ENCODE measurements at places on chromosomes 5 and 9.
A peak's percentile ranks its signal among the peaks of the same experiment; 100 is the strongest.

DNA sequence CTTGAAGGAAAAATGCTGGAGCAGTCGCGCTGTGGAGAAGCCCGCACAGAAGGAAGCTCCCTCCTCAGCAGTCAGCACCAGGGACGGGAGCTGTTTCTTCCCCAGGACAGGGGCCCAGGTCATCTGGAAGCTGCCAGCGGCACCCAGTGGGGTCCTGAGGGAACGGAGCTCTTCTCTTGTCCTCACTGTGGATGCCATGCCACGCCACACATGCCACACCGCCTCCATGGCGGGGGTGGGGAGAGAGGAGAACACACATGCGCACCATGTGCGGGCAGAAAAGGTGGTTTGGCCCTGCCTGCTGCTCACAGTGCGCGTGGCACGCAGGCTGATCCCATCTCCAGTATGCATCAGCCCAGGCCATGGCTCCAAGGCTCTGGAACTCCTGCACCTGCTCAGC, 41.7 kb upstream of the ZNF354B start:
- no peak for DNase-seq

GRCh38 chr9:99895510-99895909, 10.9 kb upstream of the STX17 start:
- no peak for DNase-seq

- DNase-seq: no peak
Observed at GRCh38 chr5:104111632-104112031, 549.0 kb upstream of the NUDT12 start.

DNA sequence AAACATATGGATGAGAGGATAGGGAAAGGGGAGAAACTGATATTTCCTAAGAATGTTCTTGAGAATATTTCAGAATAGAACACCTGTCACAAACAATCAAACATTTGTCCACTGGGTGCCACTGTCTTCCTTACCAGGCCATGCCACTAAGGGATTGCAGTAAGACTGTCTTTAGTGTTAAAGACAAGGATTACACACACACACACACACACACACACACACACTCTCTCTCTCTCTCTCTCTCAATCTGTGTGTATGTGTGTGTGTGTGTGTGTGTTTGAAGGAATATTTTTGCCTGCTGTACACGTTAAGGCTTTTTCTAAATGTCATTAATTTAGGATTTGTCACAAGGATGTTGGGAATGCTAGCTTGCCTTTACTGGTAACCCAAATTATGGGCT, 54.4 kb downstream of the CCDC192 start:
- DNase-seq: peak; percentile 66

DNA sequence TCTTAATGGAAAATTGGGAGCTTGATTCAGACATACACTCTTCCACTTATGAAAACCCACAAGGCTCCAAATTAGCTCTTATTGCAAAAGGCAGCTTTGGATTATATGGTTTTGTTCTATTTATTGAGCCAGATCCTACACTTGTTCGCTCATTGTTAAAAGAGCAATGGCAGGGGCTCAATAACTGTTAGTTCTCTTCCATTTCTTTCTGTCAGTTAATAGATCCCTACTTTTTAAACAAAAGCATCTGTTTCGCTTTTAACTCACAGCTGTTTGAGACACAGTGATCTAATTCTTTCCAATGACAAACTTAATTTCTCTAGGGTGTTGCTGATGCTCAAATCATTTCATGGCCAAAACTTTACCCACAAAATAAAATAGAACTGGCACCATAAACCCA, 11.7 kb downstream of the C5 start:
- DNase-seq: no peak

DNA sequence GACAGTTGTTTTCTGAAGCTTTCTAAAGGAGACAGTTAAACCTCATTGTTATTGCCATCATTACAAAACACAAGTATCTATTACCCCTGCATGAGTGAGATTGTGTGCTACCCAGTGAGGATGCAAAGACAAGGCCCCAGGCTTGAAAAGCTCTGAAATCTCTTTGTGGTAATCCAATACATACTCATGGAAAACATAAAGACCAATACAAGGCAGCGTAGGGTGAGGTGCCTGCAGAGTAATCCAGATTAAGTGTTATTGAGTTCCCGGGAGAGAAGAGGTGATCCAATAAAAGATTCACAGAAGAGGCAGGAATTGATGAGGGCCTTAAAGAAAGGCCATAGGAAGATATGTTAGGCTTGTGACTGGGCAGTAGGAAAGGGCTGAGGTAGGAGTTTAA, 150.1 kb downstream of the MEF2C start:
- DNase-seq: no peak

GRCh38 chr9:137492464-137493363, 33.6 kb upstream of the NSMF start:
- no peak for DNase-seq

GRCh38 chr9:75889977-75890471, 449 bp upstream of the PCSK5 start:
- DNase-seq: no peak

DNA sequence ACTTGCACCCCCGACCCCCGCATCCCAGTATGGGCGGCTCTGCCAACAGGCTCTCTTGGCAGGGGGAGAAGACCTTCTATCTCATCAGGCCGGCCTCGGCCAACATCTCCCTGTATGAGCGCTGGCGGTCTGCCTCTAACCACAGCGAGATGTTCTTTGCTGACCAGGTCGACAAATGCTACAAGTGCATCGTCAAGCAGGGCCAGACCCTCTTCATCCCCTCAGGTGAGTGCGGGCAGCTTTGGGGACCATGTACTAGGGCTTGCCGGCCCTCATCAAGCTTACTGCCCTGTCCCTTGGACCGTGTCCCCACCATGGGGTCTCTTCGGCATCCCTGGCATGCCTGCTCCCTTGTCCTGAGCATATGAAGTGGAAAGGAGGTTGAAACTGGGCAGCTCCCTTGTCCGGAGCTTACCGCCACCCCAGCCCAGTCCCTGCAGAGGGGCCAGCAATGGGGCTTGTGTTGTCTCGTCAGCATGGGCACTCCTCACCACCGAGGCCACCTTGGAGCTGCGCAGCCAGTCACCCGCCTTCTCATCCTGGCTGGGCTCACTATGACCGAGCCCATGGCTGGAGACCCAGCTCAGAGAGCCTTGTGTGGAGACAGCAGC, 78.1 kb downstream of the PHF2 start:
- DNase-seq: no peak

DNA sequence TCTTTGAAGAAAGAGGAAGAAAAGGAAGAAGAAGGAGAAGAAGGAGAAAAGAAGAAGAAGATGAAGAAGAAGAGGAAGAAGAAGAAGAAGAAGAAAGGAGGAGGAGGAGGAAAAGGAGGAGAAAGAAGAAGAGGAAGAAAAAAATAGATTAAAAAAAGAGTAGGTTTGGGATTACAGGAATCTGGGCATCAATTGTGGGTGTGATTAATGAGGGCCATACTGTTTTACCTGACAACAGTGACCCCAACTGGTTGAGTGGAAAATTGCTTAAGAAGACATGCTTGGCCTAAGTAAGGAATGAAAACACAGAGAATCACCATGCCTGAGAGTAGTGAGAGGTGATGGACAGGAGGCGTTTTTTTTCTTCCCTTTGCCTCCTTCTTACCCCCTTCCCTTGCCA, 114.6 kb downstream of the FAM170A start:
- DNase-seq: no peak

GRCh38 chr5:179288101-179288808, 57.0 kb downstream of the ADAMTS2 start:
- DNase-seq: no peak

DNA sequence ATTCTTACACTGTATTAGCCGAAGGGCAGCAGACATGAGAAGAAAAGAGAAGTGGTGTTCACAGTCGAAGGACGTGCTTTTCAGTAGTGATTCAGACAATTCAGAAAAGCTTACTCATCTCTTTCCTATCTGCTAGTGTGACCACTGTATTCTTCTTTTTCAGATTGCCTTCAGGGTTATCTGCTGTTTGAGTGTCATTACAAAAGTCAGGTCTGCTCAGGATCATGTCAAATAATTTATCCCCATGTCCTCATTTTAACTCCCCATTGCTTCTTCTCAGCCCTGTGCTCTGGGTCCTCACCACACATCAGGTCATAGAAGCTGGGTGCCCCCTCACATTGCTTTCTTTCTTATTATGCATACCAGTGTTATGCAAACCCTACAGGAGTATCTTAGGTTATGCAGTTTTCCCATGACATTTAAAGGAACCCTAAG, 394.0 kb downstream of the CETN3 start:
- DNase-seq: peak; percentile 71

DNA sequence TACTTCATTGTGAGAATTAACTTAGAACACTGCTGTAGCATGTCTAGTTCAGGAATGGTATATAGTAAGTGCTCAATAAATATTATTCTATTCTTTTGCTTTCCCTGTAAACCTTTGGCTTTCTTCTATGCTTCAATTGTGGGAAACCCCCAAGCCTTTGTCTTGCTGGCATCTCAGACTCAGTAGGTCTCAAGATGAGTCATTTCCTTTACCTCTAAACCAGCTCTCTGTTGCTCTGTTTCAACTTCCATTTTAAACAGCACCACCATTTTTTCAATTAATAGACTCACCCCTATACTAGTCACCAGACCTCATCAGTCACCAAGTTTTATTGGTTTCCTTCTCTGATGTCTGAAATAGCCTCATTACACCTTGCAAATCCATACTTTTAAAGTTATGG, 43.5 kb downstream of the DMAC1 start:
- DNase-seq: no peak

DNA sequence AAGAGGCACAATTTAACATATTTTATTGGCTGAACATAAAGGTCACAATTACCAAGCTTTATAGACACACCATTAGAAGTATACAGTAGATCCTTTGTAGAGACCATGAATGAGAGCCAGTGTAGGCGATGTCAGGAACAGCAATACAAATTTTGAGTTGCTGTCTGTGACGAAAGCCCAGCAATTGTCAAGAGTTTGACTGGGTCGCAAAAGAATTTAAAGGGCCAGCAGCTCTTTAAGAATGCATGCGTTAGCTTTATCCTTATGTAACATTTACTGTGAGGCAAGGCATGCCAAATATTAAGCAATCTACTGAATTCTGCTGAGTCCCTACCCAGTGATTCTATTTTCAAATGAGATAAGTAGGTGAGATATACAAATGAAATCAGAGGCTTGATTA, 236.9 kb downstream of the ARRDC3 start:
- DNase-seq: no peak

DNA sequence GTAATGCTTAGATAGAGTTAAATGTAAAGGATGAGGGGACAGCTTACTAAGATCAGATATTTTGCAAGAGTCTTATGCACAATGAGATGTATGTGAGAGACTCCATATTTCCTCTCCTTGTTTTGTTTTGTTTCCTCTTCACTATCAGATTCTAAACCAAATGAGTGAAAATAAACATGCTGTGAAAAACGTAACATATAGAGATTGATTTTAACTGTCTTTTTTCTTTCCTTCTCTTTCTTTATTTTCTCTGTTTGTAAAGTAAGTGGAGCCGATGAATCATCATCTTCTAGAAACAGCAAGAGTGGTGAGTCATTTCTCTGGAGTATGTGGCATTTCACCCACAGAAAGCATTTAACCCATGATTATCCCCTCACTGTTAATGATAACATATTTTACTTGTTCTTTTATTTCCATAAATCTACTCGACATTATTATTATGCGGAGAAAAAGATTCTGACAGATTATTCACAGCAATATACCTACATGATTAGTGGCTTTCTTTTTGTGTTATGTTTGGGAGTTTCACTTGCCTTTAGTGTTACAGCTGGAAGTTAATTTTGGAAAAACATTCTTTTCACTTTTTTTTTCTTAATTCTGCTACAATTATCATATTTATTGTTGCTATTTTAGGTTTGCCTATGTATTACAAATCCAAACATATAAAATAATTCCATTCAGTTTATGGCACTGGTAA, 2.1 kb upstream of the ANXA1 start:
- DNase-seq: peak; percentile 91

DNA sequence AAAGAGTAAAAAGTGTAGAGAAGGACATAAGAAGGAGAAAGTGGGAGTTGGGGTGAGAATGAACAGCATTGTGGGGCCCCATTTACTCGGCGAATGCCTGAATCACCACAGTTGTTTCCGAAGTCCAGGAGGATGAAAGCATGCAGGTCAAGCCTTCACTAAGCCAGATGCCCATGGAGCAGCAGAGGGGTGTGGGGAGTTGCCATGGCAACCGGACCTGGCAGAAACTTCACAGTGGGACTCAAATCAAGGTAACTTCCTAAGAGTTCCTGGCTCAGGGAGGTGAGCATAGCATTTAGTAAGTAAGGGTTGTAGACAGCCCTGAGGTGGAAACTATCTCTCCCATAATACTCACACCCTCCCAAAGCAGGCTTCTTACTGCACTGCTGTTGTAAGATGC, 357.1 kb downstream of the TRIM32 start:
- no peak for DNase-seq

- DNase-seq: peak; percentile 24
Observed at GRCh38 chr5:121976979-121977378, 15.2 kb downstream of the SRFBP1 start.

GRCh38 chr9:90929626-90930025, 128.0 kb downstream of the SYK start:
- DNase-seq: no peak

DNA sequence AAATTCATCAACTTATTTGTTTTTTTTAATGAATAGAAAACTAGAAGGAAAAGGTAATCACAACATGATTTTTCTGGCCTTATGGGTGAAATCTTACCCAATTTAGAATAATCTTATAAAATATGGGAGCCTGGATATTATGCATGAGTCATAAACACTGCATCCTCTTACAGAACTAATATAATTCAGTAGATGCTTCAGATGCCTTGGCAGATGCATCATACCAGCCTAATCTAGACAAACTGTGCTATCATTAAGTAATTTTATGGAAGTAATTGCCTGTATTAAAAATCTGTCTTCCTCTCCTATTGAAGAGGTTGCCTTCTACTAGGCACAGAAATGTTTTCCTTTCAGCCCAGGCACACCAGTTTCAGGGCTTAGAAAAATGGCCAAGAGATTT, 2384.6 kb upstream of the WWC1 start:
- DNase-seq: no peak

- DNase-seq: no peak
Observed at GRCh38 chr5:118491351-118491750, 497.0 kb downstream of the DTWD2 start.

DNA sequence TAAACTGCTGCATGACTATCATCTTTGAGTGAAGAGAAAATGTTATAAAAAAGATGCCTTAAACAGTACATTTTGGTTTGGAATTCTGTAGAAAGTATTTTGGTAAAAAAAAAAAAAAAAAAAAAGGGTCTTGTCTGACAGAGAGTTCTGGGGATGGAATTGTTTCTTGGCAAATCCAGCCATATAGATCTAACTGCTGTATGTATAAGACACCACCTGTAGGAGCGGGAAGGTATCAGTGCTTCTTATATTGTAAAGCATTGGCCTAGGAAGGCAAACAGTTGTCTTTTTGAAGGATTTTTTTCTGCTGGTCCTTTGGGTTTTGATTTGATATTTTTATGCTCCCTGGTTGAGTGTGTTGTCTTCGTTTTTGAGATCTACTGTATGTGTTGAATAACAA, 2.8 kb downstream of the PURA start:
- no peak for DNase-seq

- DNase-seq: no peak
Observed at GRCh38 chr5:72472031-72472430, 35.2 kb downstream of the ZNF366 start.

- no peak for DNase-seq
Observed at GRCh38 chr5:177985430-177986040, 10.5 kb downstream of the PROP1 start.

- DNase-seq: no peak
Observed at GRCh38 chr9:133826289-133827085, 88.3 kb upstream of the SARDH start.
